H4 (cell line): ENCODE measurements at places on chromosomes 2 and 18.

GRCh38 chr2:99127981-99128380, 13.5 kb upstream of the C2orf15 start:
- no peak for DNase-seq

GRCh38 chr2:241619597-241620418, 17.1 kb downstream of the THAP4 start:
- DNase-seq = no peak

DNA sequence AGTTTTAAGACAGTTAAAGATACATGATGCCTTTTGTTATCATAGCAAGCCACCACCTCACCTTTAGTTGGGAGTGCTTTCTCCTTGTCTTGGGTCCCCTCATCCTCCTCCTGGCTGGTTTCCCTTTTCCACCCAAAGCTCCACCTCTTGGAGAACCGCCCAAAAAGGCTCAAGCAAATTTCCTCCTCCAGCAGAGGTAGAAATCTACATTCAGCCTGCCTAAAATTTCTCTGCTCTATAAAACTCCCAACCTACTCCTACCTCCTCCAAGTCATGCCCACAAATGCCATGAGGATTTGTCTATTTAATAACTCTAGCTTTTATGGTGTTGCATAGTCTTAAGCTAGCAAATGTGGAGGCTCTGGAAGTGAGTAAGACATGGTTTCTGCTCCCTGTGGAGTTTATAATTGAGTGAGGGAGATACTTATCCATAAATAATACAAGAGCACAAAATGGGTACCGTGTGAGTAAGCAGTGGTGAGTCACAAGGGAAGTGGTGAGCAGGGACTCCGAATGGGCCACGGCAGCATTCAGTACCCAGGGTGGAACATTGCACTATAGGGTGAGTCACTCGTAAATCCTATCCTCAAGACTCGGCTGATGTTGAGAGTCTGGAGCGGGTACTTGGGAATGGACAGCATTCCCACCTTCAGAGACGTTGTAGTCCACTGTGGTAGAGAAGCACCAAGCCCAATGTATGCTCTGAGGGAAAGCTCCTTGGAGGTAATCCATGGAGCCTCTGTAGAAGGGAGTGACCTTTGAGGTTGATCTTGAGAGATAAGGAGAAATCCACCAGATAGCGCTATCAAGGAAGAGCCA, 146.3 kb downstream of the RTN4 start:
- DNase-seq = peak; percentile 99

- no peak for DNase-seq
These were observed 36.0 kb downstream of the PAIP2B start for GRCh38 chr2:71190656-71191569.

DNA sequence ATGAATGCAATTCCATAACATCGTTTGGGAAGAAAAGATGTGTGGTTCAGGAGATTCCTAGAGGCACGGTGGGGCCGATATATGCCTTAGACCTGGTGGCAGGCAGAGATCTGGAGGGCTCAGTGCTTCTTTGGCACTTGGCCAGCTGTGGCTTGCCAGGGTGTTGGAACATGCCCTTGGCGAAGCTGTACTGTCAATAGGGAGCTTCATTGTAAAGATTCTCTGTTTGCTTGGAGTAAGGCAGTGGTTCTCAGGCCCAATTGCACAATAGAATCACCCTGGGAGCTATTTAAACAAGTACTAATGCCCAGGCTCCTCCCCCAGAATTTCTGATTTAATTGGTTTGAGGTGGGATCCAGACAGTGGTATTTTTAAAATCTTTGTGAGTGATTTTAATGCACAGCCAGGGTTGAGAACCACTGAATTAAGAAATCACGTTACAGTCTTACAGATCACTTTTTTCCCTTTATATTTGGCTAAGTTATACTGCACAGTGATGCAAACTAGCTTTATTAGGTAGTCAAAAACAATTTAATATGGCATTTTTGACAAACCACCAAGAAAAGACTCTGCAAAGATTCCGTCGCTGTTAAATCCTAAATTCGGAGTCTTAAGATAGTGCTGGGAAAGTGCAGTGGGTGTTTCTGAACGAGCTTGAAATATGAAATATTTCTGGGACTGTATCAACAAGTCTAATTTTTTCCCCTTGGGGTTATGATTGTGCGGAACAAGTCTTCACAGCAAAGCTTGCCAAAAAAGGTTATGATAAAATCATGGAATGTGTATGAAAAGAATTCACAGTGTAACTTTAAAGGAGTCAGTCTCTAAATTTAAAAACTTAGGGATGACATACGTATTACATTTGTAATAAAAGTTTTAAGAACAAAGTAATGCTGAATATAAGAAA, 78.0 kb downstream of the CRIM1 start:
- DNase-seq = no peak

GRCh38 chr2:21251216-21251980, 127.6 kb downstream of the TDRD15 start:
- no peak for DNase-seq

DNA sequence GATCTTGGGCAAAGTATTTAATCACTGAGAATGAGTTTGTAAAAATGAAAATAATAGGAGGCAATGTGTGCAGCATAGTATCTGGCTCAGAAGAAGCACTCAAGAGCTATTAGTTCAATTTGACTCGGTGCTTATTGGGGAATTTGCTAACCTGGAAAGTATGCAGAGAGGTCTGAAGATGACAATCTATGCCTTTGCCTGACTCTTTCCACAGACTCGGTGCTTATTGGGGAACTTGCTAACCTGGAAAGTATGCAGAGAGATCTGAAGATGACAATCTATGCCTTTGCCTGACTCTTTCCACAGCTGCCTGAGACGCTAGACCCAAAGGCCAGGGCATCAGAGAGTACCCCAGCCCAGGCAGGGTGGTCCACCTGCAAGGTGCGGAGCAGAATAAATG, 12.2 kb upstream of the SH3BP4 start:
- no peak for DNase-seq

DNA sequence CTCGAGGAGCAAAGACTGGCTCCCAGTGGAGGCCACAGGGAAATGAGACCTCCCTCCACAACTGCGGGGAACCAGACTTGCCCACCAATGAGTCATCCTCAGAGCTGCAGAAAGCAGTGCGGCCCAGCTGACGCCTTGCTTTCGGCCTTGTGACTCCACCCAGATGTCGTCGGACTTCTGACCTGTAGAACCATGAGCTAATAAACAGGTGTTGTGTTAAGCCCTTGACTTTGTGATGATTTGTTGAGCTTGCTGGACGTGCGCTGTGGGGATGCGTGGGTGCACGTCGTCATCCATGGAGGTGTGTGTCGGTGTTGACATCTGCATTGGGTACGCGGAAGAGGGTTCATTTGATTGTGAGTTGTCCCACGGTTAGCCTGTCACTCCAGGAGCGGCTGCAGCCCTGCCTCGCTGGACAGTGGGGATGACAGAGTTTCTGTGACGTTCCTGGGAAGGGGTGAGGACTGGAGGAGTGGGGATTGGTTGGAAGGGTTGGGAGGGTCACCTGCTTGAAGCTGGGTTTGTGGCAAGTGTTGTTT, 154.1 kb downstream of the SH3BP4 start:
- DNase-seq = no peak

DNA sequence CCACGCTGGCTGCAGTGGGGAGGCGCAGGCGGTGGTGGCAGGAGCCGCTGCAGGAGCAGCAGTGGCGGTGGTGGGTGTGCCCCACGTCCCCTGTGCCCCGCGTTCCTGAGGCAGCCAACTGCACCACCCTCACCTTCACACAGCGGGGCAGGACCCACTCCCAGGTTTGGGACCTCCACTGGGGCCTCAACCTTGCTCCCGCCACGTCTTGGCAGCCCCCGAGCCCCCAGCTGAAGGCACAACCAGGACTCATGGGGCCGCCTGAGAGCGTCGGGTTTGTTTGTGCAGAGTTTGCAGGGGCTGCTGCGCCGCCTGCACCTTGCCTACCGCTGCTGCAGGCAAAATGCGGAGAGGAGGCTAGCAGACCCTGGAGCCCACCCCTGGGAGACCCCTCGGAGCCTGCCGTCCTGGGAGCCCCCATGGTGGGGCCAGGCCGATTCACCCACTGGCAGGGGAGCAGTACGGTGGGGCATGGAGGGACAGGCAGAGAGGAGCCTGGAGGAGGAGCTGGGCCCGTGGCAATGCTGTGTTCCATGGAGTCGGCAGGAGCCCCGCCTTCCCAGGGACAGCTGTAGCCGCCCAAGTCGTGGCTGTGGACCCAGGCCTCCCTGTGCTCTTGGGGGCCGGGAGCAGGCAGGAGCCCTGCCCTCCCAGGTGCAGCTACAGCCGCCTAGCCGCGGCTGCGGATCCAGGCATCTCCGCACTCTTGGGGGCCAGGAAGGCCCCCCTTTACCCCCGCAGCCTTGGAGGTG, 14.7 kb upstream of the EML6 start:
- no peak for DNase-seq

GRCh38 chr2:11910971-11911370, 164.5 kb downstream of the LPIN1 start:
- DNase-seq = no peak

GRCh38 chr2:143524119-143524553, 394.9 kb downstream of the ARHGAP15 start:
- DNase-seq = peak; percentile 23

DNA sequence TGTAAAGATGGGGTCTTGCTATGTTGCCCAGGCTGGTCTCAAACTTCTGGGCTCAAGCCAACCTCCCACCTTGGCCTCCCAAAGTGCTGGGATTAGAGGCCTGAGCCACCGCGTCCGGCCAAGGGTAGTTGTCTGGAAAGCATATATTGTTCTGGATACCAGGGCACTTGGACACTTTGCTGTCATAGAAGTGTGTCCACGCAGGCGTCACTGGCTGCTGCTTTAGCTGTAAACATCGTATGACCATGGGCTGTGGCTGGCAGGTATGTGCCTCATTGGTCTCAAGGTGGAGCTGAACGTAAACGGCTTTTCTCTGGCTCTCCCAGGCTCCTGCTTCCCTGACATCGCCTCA, 3.2 kb upstream of the GPR35 start:
- DNase-seq = no peak

DNA sequence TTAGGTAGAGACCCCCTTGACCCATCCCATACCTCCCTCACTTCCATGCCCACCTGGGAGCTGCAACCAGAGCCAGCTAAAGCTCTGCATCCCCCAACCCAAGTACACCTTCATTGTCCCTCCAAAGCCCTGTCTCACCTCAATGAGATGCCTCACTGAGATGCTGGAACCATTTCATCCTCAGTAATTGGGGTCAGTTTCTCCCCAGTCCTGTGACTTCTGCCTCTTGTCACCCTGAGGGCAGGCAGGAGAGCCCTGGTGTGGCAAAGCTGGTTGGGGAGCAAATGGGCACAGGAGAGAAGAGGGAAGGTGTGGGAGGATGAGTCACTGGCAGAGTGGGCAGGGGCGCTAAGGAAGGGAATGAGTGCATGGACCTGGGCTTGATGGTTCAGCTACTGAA, 27.9 kb upstream of the NT5DC4 start:
- no peak for DNase-seq

DNA sequence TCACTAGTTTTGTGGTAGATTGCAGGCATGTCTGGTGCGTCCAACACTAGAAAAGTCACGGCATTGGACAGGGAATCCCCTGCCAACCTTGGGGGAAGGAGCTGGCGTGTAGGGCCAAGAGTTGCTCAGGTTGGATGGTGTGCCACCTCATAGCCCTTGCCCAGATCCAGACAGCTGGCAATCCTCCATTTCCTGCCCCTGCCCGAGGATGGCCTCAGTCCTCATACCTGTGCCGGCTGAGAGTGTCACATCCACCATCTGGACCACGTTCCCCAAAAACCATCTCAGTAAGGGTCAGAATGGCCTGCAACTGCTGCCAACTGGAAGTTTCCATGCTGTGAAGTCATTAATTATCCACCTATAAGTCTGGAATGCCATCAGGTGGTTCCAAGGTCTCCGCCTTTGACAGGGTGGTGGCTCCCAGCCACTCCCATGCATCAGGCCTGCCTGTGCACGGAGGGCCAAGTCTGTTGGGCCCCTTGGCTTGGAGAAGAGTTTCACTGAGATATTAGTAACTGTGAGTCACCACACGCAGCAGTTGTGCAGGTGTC, 55.0 kb downstream of the IMPA2 start:
- no peak for DNase-seq

GRCh38 chr2:32812316-32812715, 134.4 kb upstream of the LTBP1 start:
- no peak for DNase-seq

DNA sequence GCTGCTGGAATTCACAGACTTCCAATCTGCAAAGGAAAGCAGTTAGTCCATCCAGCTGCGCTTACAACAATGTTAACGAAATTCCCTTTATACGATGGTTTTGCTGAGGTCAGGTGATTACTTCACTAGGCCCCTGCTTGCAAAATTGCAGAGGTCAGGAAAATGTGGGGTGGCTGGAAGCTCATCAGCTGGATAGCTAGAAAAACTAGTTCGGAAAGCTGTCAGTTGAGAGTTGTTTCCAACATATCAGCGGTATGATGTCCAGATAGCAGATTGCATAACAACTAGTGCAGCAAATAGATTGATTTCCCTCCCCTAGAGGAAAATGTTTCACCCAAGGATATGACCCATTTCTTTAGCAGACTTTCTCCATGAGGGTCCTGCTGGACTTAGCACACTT, 2021.1 kb upstream of the CELF4 start:
- no peak for DNase-seq

- DNase-seq = peak; percentile 56
These were observed 111.0 kb upstream of the MAP4K3 start for GRCh38 chr2:39547811-39548719.

DNA sequence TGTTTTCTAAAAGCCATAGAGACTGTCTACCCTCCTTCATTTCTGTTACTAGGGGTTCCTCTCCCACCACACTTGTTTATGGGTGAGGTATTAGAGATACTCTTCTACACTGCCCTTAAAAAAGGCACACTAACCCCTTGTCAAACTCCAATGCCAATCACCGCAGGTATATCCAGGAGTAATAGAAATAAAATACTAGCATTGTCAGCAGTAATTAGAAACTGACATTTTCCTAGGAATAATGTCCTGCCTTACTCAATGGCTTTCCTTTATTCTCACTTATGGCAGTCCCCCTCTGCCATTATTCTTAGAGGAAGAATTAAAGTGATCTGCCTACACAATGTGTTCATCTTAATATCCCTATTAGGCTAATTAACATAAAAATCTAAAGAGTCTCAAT, 5.0 kb upstream of the BUB1 start:
- DNase-seq = no peak

- no peak for DNase-seq
These were observed 29.6 kb downstream of the TFCP2L1 start for GRCh38 chr2:121255358-121255757.

- DNase-seq = peak; percentile 56
These were observed 22.3 kb upstream of the ATP5MC3 start for GRCh38 chr2:175203621-175204496.

DNA sequence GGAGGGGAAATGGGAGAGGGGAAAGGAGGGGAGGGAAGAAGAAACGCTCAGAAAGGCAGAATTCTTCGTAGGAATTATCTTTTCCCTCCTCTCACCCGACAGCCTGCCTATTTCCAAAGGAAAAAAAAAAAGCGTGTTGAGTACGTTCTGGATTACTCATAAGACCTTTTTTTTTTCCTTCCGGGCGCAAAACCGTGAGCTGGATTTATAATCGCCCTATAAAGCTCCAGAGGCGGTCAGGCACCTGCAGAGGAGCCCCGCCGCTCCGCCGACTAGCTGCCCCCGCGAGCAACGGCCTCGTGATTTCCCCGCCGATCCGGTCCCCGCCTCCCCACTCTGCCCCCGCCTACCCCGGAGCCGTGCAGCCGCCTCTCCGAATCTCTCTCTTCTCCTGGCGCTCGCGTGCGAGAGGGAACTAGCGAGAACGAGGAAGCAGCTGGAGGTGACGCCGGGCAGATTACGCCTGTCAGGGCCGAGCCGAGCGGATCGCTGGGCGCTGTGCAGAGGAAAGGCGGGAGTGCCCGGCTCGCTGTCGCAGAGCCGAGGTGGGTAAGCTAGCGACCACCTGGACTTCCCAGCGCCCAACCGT, at the start of gene GAD1:
Gene GAD1, plus strand, starts transcription at position 384 of the 589 bp plus-strand sequence. CDS start 1,705 bp downstream, outside the sequence.
- peak; percentile 80 for DNase-seq

- no peak for DNase-seq
These were observed 1923.6 kb upstream of the PIK3C3 start for GRCh38 chr18:40031435-40031834.
